Bone marrow (tissue), 2 donors: ENCODE measurements at places on chromosomes 2 and 18.

DNA sequence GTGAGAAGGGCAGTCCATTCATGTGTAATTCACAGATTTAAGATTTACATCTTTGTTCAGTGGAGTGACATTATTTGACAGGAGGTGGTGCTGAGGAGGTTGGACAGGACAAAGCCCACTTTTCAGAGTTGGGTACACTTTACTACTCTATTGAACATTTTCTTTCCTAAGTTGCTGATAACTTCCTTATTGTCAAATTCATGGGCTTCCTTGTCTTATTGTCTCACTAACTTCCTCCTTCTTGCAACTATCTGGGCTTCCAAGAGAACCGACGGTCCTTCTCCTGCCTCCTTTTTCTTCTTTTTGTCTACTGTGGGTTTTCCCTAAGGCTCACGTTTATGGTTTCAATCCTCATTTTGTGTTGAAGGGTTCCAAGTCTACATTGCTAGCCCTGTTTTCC, 67.7 kb upstream of the DNMT3A start:
- no peak for DNase-seq

- DNase-seq = no peak
Observed at GRCh38 chr2:102194609-102195268, 7.9 kb downstream of the IL1RL2 start.

- no peak for DNase-seq
Observed at GRCh38 chr2:231160701-231161100, 35.9 kb upstream of the HTR2B start.

GRCh38 chr2:134657650-134658250, 61.0 kb downstream of the TMEM163 start:
- no peak for DNase-seq

DNA sequence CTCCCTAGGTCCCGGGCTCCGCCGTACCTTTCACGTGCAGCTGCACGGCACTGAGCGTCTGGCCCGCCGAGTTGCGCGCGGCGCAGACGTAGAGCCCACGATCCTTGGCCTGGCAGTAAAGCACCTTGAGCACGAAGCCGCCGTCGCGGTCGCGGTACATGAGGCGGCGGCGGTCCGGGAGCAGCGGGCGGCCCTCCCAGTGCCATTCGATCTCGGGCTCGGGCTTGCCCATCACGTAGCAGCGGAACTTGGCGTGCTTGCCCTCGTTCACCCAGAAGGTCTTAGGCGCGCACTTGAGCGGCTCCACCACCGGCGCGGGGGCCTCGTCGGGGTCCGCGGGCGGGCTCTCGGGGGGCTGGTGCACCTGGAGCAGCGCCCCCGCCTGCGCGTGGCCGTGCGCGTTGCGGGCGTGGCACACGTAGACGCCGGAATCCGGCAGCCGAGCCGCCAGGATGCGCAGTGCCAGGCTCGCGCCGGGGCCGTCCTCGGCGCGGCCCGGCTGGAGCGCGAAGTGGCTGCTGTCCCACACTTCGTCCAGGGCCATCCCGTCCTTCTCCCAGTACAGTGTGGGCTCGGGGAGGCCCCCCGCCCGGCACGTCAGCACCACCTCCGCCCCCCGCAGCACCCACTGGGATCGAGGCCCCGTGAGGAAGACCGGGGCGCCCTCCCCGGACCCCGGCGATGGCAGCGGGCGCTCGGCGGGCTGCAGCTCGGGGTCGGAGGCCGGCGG, 980 bp downstream of the OBSL1 start:
- DNase-seq = no peak

DNA sequence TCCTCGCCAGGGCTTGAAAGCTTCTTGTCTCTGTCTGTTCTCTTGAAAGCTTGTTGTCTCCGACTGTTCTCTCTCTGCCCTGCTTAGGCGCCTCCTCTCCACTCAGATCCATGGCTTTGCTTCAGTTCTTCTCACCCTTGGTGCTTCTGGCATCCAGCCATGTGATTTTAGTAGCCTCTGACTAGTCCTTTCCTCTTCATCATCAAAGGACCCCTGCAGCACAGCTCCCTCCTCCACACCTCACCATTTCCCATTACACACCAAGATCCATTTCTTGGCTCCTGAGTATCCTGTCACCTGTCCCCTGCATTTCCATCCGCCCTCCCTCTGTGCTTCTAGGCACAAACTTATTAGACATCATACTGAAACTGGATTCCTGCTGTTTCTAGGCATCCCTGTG, 59.4 kb downstream of the ZNF236 start:
- no peak for DNase-seq

GRCh38 chr18:13726972-13727331, 479 bp downstream of the RNMT start:
- no peak for DNase-seq

DNA sequence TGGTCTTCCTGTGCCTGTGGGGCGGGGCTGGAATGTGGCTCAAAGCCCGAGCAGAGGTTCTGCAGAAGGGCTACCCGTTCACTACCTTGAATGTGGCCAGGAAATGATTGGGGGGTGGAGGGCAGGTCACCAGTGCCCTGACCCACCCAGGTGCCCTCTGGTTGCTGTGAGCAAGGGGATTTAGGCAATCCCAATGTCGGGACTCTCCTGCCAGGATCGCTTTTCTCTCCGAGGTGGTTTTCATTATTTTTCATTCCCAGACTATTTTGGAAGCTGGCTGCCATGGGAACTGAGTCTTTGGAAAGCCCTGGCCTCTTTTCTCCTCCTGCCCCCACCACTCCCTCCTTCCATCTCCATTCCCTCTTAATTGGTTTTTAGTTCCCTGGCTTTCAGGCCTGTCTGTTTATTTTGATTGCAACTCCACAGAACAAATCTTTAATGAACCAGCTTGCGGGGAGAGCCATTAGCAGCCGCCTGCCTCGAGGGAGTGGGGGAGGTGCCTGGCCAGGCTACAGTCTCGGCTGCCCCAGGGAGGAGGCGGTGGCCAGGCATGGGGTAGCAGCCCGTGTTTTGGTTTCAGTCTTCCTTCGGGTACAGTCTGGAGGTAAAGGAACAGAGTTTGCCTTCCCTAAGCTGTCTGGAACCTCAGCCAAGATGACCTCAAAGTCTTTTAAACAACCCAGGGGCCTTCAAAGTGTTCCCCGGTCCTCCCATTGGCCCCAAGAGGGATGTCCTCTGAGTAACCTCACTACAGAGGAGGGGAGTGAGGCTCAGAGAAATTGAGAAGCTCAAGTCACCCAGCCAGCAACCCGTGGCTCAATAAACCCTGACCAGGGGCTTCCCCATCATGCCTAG, 114.4 kb upstream of the HAAO start:
- DNase-seq = no peak

- no peak for DNase-seq
Observed at GRCh38 chr2:58594762-58595161, 353.6 kb upstream of the FANCL start.

- DNase-seq = no peak
Observed at GRCh38 chr2:215702116-215702902, 266.4 kb upstream of the FN1 start.

- no peak for DNase-seq
Observed at GRCh38 chr18:48771641-48772375, 179.0 kb downstream of the SMAD7 start.

DNA sequence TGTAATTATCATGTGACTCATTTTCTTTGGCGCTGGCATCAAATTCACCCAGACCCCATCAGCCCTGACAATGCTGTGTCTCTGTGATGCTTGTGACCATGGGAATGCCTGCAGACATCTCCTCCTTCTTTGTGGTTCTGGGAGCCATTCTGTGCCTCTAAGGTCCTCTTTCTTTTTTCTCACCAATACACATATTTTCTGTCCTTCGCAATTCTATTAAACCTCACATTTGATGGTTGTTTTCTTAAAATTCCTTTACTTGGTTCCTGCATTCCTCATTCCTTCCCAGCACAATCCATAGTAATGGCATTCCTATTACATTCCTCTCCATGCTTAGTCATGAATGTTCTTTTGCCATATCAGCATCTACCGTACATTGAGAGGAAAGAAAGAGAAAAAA, 375.3 kb downstream of the PIK3C3 start:
- DNase-seq = no peak

DNA sequence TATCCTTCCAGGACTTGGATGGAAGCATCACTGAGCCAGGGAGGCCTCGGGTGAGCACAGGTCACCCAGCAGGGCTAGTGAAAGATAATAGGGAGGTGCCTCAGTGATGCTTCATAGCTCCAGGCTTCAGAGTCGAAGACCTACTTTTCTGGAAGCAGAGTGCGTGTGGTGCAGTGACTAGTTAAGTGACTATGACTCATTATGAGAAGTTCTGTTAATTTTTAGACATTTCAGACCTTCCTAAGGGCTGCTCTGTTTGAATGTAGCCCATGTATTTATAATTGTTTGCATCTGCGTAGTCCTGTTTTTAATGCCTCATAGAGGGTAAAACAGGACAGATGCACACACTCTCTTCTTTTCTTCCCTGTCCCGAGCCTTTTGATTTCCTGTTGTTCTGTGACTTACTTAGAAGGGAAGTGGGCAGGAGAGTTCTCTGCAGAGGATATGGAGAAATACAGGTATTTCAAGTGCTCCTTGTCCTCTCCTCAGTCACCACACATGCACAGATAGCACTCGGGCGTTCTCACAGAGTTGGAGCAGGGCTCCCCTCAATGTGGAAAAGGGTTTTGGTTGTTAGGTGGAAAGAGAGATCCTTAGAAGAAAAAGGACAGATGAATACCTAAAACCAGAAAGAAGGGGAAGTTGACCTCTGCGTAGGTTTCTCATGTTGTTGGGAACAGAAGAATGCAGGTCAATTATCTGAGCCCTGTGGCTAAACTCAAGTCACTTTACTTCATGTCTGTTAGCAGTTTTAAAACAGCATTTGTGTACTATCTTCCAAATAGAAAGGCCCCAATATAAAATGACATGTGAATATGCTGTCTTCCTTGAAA, 34.7 kb downstream of the RALB start:
- DNase-seq = no peak

- DNase-seq = peak; percentile 65
Observed at GRCh38 chr2:63861220-63861822, 19.6 kb downstream of the UGP2 start.

GRCh38 chr2:204072443-204073324, 136.1 kb downstream of the ICOS start:
- no peak for DNase-seq

DNA sequence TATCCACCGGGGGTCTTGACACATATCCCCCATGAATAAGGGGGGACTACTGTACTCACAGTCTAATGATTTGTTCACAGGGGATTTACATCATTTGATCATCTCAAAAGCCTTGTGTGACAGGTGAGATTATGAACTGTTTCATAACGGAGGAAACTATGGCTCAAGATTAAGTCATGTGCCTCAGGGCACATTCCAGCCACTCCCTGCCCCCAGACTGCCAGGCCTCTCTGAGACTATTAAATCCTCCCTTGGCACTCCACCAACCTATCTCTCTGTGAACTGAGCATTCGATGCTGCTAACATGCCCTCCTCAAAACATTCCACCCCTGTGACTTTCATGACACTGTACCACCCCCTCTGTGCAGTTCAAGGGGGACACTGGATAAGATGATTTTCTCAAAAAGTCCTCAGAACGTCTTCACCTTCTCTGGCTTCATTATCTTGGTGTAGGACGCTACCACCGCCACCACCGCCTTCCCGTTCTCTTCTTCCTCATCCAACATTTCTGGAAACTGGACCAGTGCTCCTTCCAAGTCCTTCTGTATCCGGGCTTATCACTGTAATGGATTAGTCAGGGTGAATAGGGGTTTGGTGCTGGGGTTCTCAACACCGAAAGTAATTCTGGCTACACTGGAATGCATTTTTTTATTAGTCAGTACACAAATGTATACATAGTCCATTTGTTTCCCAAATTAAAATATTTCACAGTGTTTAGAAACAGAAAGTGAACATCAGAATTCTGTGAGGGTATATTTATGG, 169.6 kb downstream of the KCNS3 start:
- DNase-seq = no peak

DNA sequence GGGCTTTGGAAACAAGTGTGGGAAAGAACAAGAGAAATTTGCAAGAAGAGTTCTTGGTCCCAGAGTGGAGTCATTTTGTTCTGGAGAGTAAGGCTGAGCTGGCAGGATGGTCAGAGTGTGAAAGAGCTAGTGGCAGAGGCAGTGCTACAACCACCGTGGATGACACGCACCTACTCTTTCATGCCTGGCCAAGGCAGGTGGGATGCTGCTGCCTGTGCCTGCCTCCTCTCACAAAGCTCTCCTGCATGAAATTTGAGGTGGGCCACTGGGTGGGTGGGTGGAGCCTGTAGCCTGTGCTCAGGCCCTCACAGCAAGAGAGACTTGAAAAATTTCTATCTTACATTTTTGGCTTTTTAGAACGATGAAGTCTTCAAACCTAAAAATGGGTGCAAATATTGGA, 9.4 kb upstream of the INO80C start:
- no peak for DNase-seq

- peak; percentile 21 for DNase-seq
Observed at GRCh38 chr2:86442642-86443005, 1.5 kb downstream of the KDM3A start.
